Choroid plexus epithelial cell (primary cell): ENCODE measurements at places on chromosomes 13 and 19.
A peak's percentile ranks its signal among the peaks of the same experiment; 100 is the strongest.

GRCh38 chr13:103100830-103101229 lies 34.6 kb upstream of the SLC10A2 start:
- DNase-seq: no peak

- peak; percentile 50 for DNase-seq
These were observed 7.1 kb upstream of the S1PR2 start for GRCh38 chr19:10238172-10238783.

DNA sequence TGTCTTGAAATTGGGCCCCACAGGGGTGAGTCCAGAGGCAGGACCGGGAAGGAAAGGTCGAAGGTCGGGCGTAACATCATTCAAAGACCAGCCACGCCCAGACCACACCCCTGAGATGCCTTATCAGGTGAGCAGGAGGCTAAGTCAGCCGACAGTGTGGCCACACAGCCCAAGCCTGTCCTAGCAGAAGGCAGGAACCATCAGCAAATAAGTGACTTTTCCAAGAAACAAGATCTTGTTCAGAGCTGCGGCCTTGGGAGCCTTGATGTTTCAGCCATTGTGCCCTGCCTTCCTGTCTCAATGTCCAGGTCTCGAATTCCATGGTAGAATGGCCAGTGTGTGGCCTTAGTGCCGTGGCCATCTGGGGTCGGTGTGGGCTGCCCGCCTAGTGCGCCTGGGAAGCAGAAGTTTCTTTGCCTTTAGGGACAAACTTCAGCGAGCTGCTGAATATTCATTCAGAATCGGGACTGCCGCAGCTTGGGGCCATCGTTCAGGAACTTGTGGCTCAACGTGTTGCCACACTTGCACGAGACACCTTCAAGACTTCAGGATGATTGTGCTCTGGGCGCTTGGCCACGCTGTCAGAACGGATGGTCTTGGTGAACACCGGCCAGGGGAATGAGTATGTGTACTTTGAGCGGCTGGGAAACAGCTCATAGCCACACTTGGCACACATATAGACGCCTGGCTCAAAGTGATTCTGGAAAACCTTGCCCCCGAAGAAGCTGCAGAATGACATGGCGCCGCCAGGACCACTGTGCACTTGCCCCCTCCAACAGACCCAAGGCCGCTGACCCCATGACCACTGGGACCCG lies 6.1 kb upstream of the IFNL4 start:
- DNase-seq: no peak

GRCh38 chr19:10335352-10335985 lies 2.1 kb upstream of the RAVER1 start:
- DNase-seq: no peak

GRCh38 chr19:18251587-18252369 lies 22.5 kb downstream of the IQCN start:
- DNase-seq: peak; percentile 73

GRCh38 chr19:53907690-53908089 lies 1.4 kb upstream of the CACNG7 start:
- no peak for DNase-seq

- peak; percentile 13 for DNase-seq
These were observed 391 bp downstream of the ZNF761 start for GRCh38 chr19:53432088-53432661.

- no peak for DNase-seq
These were observed 37.8 kb downstream of the STOML3 start for GRCh38 chr13:38952827-38953226.

- DNase-seq: no peak
These were observed 16.9 kb downstream of the FAM187B start for GRCh38 chr19:35211545-35212230.

- DNase-seq: no peak
These were observed 197.9 kb upstream of the STARD13 start for GRCh38 chr13:33483471-33483870.
